ENCODE measurements at places on chromosomes 6 and 20. TPM values are rescaled to one million over a fixed set of nuclear protein-coding genes. Genes with fewer than 3 reads are reported as not detected.

DNA sequence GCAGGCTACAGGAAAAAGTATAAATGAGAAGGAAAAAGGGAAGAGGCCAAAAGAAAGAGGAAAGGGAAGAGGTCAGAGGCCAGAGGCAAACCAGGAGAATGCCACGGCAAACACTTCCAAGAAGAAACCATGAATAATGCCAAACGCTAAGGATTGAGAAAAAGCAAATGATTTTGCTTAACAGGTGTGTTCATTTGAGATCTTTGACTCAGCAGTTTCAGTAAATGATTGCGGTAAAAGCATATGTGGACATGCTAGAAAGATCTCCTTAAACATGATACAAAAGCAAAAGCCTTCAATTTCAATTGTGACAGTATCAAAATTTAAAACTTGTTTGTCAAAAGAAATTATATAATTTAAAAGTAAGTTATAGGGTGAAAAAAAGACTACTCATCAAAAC, 70.6 kb downstream of the UBE3D start:
- H3K4me1 ChIP-seq: no peaks in the 10 kb centered on the region
- no peak overlapping the region for H3K4me3 ChIP-seq
- no peak for DNase-seq
- no peaks in the 10 kb centered on the region for H3K27me3 ChIP-seq
- no peaks in the 10 kb centered on the region for H3K36me3 ChIP-seq

DNA sequence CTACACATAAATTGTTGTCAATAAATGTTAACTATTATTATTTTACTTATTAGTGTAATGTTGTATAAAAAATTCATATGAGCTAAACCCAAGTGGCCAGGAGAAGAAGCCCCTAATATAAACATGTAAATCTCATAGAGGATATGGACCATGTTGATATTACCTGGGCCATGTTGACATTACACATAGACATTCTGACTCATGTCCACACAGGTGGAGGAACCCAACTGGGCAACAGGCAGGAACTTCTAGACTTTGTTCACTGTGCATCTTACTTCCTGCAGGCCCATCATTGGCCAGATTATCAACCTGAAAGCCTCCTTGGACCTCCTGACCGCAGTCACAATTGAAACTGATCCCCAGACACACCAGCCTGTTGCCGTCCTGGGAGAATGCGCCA, 7.2 kb downstream of the BPIFA2 start:
- no peak for DNase-seq
- H3K27ac ChIP-seq: no peak overlapping the region

DNA sequence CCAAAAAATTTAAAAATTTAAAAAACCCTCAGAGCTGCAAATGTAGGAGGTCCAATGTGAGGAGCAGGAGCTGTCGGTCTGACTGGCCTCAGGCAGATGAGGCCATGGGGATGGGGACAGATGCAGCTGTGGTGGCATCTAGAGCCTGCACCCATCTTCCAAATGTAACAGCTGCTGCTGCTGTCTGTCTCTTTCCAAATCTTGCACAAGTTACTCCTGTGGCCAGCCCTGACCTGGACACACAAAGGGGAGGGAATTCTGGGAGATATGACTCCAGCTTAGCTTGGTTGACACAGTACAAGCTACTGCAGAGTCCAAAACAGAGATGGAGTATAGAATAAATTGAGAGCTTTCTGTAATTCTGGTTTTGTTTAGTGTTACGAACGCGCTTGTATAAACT, 115.2 kb downstream of the PRND start:
- H3K4me1 ChIP-seq: no peaks in the 10 kb centered on the region
- no peaks in the 10 kb centered on the region for H3K36me3 ChIP-seq
- H3K4me3 ChIP-seq: no peak overlapping the region
- H3K27ac ChIP-seq: no peak overlapping the region

SYNDIG1 gene
- polyA plus RNA-seq: not detected

DNA sequence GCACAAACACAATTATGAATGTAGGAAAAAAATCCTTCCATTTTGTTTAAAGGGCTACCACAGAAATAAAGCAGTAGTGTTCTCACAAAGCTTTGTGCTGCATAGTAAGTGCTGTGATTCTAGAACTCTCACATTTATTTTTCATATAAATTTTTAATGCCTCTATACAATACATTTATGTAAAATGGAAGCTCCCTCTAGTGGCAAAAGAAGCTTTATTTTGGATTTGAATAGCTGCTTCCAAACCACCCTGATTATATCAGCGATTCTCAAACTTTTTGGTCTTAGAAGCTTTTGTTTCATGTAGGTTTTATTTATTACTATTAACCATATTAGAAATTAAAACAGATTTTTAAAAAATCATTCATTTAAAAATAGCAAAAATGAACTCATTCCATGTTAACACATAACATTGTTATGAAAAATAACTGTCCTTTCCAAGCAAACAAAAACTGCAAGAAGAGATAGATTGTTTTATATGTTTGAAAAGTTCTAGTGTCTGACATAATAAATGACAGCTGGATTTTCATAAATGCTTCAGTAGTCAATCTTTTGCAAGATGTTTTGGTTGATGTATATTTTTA, 38.4 kb downstream of the HS3ST5 start:
- H3K27ac ChIP-seq: no peak overlapping the region
- no peaks in the 10 kb centered on the region for H3K4me1 ChIP-seq
- H3K4me3 ChIP-seq: no peak overlapping the region
- no peaks in the 10 kb centered on the region for H3K27me3 ChIP-seq
- peak; percentile 17 for DNase-seq

- no peaks in the 10 kb centered on the region for H3K4me1 ChIP-seq
- H3K4me3 ChIP-seq: no peak overlapping the region
- H3K27me3 ChIP-seq: no peaks in the 10 kb centered on the region
- no peak overlapping the region for H3K27ac ChIP-seq
Observed at GRCh38 chr20:49612127-49612738, 44.3 kb upstream of the PTGIS start.

DNA sequence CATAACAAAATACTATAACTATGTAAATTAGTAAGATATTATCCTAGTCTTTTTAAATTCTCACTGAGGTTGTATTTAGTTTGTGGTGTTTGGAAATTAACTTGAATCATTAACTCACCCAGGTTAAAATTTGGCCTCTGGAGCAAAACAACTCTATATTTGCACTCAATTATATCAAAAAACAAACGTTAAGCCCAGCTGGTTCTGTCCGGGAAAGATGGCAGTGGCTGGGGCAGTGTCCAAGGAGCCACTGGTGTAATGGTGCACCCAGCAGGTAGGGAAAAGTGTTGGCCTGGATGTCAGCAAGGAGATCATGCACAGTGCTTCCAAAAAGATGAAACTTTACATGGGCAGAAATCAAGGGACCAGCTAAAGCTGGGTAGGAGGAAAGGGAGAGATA, 285.3 kb upstream of the CITED2 start:
- H3K27me3 ChIP-seq: no peaks in the 10 kb centered on the region
- no peak overlapping the region for H3K4me3 ChIP-seq
- no peaks in the 10 kb centered on the region for H3K36me3 ChIP-seq

NRSN1 gene
- polyA plus RNA-seq: 0.53 TPM

All from small intestine (tissue), 16 donors.